RWPE2 (cell line): ENCODE measurements at places on chromosomes 5 and 9.

GRCh38 chr5:80033513-80033912, 1.6 kb upstream of the THBS4 start:
- no peaks in the 10 kb centered on the region for H3K4me1 ChIP-seq
- H3K27me3 ChIP-seq = peaks cover 46% of the 10 kb centered on the region
- no peak overlapping the region for H3K27ac ChIP-seq
- H3K4me3 ChIP-seq = no peak overlapping the region
- DNase-seq = no peak

DNA sequence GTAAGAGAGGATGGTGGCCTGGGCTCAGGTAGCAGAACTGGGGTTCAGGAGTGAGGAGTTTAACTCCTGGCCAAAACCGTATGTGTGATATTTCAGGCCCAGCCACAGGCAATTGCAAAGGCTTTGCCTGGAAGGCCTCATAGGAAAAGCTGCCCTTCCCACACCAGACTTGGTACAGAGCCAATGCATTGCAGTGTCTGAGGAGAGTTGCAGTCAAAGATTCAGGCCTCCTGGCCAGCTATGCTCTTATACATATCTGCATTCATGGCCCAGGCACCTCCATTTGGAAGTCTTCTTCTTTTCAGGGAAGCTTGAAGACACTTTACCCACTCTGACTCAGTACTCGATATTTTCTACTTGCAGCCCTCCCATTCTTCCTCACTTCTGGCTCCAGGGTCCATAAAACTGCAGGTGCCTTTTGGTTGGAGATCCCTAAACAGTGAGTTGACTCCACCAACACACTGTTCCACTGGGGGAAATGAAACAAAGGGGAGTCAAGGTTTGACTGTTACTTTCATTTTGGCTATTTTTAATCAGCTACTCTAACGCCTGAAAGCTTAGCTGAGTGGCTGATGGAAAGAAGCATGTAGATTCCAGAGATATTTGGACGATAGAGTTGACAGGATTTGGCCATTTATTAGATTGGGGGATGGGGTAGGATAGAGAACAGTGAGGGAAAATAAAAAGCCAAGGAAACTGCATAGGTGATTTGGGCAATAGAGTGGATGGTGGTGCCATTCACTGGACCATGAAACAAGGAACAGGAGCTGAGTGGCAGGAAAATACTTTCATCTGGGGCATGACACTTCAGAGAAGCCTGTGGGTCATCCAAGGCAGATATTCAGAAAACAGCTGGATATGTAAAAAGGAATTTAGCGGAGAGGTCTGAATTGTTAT, 30.6 kb upstream of the IL33 start:
- peaks cover 2% of the 10 kb centered on the region for H3K4me1 ChIP-seq
- no peaks in the 10 kb centered on the region for H3K27me3 ChIP-seq
- no peak for DNase-seq
- no peak overlapping the region for H3K27ac ChIP-seq
- H3K4me3 ChIP-seq = no peak overlapping the region

DNA sequence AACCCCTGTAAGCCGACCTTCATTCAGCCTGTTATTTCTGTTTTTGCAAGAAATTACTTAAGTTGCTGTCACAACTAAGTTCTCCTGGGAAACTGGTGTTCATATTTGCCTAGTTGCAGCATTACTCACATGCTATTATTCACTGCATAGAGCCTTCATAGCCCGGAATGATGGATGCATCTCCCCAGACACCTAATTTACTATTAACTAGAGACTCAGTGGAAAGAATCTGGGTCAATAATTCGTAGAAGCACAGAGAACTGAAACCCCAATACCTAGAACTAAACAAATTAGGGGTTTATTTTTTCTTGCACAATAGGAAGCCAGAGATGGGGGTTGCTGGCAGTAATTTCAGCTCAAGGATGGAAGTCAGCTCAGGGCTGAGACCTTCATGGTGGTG, 45.7 kb upstream of the FAM170A start:
- no peak for DNase-seq
- H3K36me3 ChIP-seq = no peaks in the 10 kb centered on the region
- H3K4me3 ChIP-seq = no peak overlapping the region
- H3K27me3 ChIP-seq = peaks cover 11% of the 10 kb centered on the region

DNA sequence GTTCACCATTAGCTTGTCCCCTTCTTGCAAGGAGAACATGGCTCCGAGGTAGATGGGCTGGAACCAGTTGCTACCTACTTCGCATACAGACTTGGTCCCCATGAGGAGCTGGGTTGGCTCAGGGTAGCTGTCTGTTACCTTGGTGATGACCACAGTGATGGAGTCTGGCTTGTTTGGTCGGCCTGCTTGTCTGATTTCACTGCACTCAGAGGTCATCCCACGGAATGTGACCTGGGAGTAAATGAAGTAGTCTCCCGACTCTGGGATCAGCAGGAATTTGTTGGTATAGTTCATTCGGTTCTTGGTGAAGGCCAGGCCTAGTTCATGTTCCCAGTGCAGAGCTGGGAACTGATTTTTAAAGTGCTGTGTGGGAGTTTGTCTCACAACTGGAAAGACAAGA, 15.3 kb downstream of the TNFSF15 start:
- H3K4me3 ChIP-seq = no peak overlapping the region
- peaks cover 29% of the 10 kb centered on the region for H3K4me1 ChIP-seq
- H3K27me3 ChIP-seq = no peaks in the 10 kb centered on the region
- DNase-seq = no peak
- H3K27ac ChIP-seq = no peak overlapping the region
- H3K36me3 ChIP-seq = no peaks in the 10 kb centered on the region

- no peak overlapping the region for H3K4me3 ChIP-seq
- H3K4me1 ChIP-seq = peaks cover 4% of the 10 kb centered on the region
- H3K27ac ChIP-seq = no peak overlapping the region
- no peak for DNase-seq
- H3K27me3 ChIP-seq = no peaks in the 10 kb centered on the region
These were observed 84.4 kb downstream of the CNTLN start for GRCh38 chr9:17219261-17219660.

GRCh38 chr9:101586651-101587050, 8.1 kb downstream of the PPP3R2 start:
- peaks cover 5% of the 10 kb centered on the region for H3K4me1 ChIP-seq
- no peak overlapping the region for H3K27ac ChIP-seq
- no peaks in the 10 kb centered on the region for H3K36me3 ChIP-seq
- H3K4me3 ChIP-seq = no peak overlapping the region
- no peak for DNase-seq

DNA sequence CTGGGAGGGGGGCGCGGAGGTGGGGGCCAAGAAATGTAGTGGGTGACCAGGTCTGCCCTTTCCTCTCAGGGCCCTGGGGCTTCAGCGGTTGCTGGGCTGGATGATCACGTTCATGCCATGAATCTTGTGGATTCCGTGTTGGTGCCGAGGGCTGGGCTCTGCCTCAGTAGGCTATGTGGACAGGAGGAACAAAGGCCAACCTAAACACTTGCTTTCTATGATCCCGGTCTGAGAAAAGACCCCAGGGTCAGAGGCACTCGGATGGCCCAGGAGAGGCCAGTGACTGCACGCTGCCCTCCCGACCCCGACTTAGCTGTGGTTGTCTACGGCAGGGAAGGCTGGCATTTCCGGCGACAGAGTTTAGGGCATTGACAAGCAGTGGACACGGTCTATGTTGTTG, 26.6 kb downstream of the PHF2 start:
- H3K27ac ChIP-seq = no peak overlapping the region
- H3K27me3 ChIP-seq = no peaks in the 10 kb centered on the region
- DNase-seq = no peak
- H3K4me1 ChIP-seq = peaks cover 6% of the 10 kb centered on the region
- H3K36me3 ChIP-seq = no peaks in the 10 kb centered on the region

GRCh38 chr5:39829441-39829840, 404.7 kb upstream of the DAB2 start:
- peaks cover 3% of the 10 kb centered on the region for H3K27me3 ChIP-seq
- no peak overlapping the region for H3K4me3 ChIP-seq
- H3K36me3 ChIP-seq = no peaks in the 10 kb centered on the region
- H3K4me1 ChIP-seq = no peaks in the 10 kb centered on the region
- H3K27ac ChIP-seq = no peak overlapping the region
- DNase-seq = no peak

- H3K4me1 ChIP-seq = no peaks in the 10 kb centered on the region
- H3K27ac ChIP-seq = no peak overlapping the region
- H3K27me3 ChIP-seq = no peaks in the 10 kb centered on the region
- no peak for DNase-seq
These were observed 28.1 kb downstream of the FREM1 start for GRCh38 chr9:14882090-14882489.

- no peak overlapping the region for H3K4me3 ChIP-seq
- no peaks in the 10 kb centered on the region for H3K36me3 ChIP-seq
- H3K4me1 ChIP-seq = no peaks in the 10 kb centered on the region
- H3K27ac ChIP-seq = no peak overlapping the region
These were observed 249.5 kb downstream of the ISL1 start for GRCh38 chr5:51632793-51633192.

DNA sequence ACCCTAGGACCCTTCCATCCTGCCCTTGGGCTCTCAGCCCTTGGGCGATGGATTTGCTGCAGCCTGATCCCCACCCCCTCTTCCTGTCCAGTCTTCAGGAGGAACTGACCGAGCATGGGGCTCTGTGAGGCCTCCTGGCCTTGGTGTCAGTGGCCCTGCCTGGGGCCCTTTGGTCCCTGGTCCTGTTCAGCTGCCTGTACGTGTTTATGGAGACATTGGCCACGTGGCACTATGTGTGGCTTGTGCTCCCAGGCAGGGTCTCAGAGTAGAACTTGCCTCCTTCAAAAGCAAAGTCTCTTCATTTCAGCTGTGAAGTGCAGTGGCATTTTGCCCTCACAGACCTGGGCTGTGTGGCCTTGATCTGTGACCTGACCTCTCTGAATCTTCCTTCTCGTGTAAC, 11.1 kb downstream of the FCN2 start:
- no peaks in the 10 kb centered on the region for H3K27me3 ChIP-seq
- no peaks in the 10 kb centered on the region for H3K36me3 ChIP-seq
- H3K27ac ChIP-seq = no peak overlapping the region
- peaks cover 8% of the 10 kb centered on the region for H3K4me1 ChIP-seq
- DNase-seq = no peak
- H3K4me3 ChIP-seq = no peak overlapping the region

DNA sequence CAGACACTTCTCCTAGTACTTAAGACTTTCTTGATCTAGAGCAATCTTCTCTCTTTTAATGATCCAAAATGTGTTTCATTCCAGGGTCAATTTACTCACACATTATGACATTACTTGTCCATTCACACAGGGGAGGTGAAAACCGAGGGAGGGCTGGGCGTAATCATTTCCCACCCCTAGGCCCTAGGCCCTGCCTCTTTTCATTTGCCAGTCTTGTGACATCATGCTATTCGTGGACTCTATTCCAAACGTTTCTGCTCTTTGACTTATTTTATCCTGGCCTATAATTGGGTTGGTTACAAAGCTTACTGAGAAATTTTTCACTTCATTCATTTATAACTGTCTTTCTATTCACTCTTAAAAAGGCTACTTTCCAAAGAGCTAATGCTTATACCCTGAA, 2.4 kb downstream of the DCAF12 start:
- H3K27ac ChIP-seq = no peak overlapping the region
- peaks cover 53% of the 10 kb centered on the region for H3K36me3 ChIP-seq
- DNase-seq = no peak
- H3K27me3 ChIP-seq = no peaks in the 10 kb centered on the region

GRCh38 chr5:50697739-50698138, 31.3 kb downstream of the PARP8 start:
- no peaks in the 10 kb centered on the region for H3K27me3 ChIP-seq
- H3K36me3 ChIP-seq = no peaks in the 10 kb centered on the region
- no peak for DNase-seq
- H3K27ac ChIP-seq = no peak overlapping the region
- no peak overlapping the region for H3K4me3 ChIP-seq
